ENCODE measurements at places on chromosomes 4 and X.
A peak's percentile ranks its signal among the peaks of the same experiment; 100 is the strongest.

DNA sequence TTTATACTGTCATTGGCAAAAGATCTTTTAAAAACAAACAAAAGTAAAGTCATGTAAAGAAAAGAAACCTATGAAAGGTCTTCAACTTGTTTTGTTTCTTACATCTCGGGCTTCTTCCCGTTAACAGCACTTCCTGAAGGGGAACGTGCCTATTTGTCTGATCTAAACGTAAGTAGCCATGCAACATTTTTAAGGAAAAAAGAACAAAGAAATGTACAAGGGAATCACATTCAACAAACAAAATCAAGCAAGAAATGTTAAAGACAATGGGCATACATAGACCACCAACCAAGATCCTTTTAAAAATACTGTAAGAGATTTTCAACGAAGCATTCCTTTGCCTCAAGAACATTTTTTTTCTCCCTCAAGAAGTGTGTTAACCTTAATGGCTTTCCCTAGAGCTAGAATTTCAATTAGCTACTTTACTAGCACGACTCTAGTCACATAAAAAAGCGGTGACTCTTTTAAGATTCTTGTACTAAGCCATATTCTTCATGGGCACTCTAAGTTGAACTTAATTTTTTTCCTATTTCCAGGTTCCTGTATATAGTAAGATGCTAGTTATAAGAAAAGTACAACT lies 112.0 kb upstream of the TTC29 start:
- no peak for DNase-seq

DNA sequence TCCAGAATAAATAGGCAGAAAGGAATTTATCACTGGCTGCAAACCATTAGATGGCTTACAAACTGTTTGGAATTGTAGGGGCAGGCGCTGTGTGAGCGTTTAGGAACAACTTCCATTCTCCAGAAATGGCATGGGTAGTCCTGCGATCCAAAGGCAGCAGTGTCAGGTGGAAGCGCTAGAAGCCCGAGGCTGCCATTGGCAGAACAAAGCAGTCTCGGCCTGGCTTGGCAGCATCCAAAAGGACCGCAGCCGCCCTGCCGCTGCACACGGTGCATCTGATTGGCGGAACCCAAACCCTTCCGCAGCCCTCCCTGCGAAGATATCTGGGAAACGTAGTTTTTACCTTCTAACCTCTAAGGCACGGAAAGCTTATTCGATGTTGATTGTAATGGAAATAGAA lies 23.6 kb upstream of the YTHDC1 start:
- DNase-seq: peak; percentile 91

DNA sequence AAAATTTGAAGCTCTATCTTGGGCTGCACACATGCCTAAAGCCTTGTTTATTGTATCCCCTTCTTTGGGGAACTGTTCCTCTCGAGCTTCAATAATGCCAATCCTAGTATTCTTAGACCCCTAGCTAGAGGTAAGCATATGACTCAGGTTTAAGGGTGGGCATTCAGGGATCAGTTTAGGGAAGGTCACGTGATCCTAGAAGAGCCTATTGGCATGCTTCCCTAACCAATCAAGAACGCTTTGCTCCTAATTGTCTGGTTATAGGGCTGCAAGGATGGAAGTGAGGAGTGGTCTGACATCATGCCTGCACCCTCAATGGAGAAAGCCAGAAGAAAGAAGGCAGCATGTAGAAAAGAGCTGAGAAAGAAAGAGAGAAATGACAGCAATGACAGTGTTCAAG lies 46.9 kb downstream of the TLR10 start:
- no peak for DNase-seq

- DNase-seq: no peak
These were observed 603.7 kb downstream of the GRXCR1 start for GRCh38 chr4:43496188-43496587.

DNA sequence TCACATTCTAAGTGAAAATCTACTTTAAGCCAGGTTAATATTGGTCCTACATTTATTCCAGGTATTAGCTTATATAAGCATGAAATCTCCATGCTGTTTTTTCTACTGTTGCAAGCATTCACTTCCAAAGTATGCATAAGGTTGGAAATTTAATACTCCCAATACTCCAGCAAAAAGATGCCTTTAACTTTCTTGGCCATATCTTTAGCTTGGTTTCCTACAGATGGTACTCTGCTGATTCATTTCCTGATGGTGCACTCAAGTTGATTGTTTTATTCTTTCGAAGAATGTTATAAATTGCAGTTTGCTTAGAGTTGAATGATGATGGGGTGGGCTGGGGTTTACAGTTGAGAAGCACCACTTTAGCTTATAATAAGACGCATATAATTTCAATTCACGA lies 330.2 kb downstream of the PTTG2 start:
- DNase-seq: no peak

GRCh38 chrX:39528161-39528916 lies 569.4 kb downstream of the BCOR start:
- DNase-seq: peak; percentile 6

- DNase-seq: no peak
These were observed 163.3 kb upstream of the USP38 start for GRCh38 chr4:143021384-143021783.

GRCh38 chrX:44903107-44903506 lies 30.1 kb downstream of the KDM6A start:
- DNase-seq: no peak

- no peak for DNase-seq
These were observed 132.9 kb upstream of the KLF8 start for GRCh38 chrX:56099271-56099670.

- DNase-seq: no peak
These were observed 42.4 kb upstream of the NOCT start for GRCh38 chr4:138972956-138973801.

- peak; percentile 2 for DNase-seq
These were observed 408.2 kb downstream of the SMARCA1 start for GRCh38 chrX:129115104-129115503.

DNA sequence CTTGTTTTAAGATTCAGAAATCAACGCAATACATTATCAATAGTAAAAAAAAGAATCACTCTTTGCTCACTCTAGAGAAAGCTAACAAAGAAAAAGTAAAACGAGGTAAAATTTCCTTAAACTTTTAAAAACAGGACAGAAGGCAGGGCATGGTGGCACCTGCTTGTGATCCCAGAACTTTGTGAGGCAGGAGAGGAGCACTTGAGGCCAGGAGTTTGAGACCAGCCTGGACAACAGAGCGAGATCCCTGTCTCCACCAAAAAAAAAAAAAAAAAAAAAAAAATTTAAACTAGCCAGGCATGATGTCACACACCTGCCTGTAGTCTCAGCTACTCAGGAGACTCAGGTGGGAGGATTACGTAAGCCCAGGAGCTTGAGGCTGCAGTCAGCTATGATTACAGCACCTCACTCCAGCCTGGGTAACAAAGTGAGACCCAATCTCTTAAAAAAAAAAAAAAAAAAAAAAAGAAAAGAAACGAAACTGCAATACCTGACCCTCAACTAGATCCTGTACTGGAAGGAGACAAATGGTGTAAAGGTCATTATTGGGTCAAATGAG lies 3.5 kb downstream of the CCNI start:
- peak; percentile 67 for DNase-seq

DNA sequence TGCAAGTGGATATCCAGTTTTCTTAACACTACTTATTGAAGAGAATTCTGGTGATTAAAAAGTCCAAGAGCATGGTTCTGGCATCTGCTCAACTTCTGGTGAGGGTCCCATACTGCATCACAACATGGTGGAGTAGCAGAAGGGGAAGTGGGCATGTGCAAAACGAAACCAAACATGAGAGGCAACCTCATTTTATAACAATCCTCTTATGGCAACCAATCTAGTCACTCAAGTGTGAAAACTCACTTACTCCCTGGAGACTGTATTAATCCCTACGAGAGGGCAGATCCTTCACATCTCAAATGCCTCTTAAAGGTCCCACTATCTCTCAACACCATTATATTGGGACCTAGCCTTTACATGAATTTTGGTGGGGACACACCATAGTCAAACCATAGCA lies 55.4 kb upstream of the TRO start:
- DNase-seq: no peak

DNA sequence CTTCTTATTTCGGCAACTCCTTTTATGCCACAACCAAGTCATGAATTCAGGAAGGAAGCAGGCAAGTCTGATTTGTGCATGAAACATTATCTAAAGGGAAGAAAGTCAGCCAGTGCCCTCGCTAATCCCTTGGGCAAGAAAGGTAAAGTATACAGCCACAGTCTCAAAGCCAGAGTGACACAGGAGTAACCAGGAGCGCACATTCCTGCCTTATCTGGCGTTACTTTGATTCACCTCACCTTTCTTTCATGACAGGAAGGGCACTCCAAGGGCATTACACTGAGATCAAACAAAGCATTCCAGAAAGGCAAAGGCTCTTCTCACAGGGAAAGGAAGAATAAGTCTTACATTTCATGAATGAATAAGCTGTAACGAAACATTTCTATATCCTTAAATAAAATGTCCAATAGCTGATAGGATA lies 38.8 kb downstream of the FAT1 start:
- no peak for DNase-seq

DNA sequence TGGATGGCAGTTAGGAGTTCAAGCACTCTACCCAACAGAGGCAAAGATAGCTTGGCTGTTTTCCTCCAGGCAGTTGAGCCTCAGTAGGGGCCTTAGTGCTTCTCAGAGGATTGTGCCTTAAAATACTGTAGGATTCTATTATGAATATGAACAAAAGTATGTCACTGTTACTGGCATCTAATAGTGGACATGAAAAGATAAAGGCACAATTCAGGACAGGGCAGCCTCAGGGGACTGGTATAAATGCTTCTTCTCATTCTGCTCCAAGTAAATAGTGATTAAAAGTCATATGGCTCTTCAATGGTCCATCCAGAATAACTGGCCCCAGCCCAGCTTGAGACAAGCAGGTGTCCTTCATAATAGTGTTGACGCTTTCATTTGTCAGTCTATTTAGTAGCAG lies 17.7 kb downstream of the COL4A6 start:
- DNase-seq: no peak

- DNase-seq: no peak
These were observed 39.8 kb downstream of the SPCS3 start for GRCh38 chr4:176359590-176359989.

GRCh38 chrX:2582667-2583066 lies 81.9 kb upstream of the DHRSX start:
- no peak for DNase-seq

GRCh38 chrX:150352581-150352980 lies 10.5 kb upstream of the MAMLD1 start:
- DNase-seq: no peak

- DNase-seq: no peak
These were observed 239.7 kb upstream of the FAM241A start for GRCh38 chr4:111905511-111905910.

GRCh38 chr4:182842759-182843390 lies 74.3 kb downstream of the DCTD start:
- no peak for DNase-seq

GRCh38 chr4:98688411-98689290 lies 30.2 kb upstream of the TSPAN5 start:
- DNase-seq: no peak

GRCh38 chr4:176834531-176834930 lies 41.8 kb upstream of the VEGFC start:
- no peak for DNase-seq

DNA sequence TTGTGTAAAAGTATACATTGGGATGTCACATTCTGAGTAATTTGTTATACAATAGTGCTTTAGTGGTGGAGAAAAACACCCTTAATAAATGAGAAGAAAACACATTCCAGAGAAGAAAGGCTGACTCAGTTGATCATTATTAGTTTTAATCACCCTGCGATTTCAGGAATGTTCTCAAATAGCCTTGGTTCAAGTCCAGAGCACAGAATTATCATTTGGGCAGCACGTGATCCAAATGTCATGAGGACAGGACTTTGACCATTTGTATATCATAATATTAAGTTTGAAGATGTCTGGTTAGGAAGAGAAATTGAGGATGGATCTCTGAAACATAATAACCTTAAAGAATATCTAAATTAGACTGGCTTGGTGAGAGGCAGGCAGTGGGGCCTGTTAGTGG lies 1434.3 kb upstream of the TENM3 start:
- DNase-seq: no peak

DNA sequence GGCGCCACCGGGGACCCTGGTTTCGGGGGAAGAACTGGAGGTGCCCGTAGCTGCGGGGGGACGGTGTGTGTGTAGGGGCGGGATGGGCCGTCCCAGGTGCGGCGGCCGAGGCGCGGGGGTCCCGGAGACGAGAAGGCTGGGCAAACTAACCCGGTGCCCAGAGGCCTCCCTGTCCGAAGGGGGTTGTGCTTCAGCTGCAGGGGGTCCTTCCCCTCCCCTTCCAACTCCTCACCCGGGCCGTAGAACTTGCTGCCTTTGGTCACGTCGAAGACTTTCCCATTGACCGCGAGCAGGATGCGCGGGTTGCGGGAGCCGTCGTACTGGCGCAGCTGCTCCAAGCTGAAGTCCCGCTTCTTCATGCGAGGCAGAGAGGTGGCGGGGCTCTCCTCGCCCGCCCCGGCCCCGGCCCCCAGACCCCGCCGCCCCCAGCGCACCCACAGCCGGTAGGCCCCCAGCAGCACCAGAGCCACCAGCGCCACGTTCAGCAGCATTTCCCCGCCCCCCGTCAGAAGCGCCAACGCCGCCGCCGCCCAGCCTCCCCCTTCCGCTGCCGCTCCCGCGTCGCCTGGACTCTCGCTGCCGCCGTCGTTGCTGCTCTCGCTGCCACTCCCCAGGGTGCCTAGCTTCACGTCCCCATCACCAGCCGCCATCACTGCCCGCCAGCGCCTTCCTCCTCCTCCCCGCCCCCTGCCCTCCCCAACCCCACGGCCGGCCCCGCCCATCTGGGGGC lies at the start of gene PGRMC2:
Gene PGRMC2 (minus strand): TSS at position 673 of the 730 bp plus-strand sequence. CDS start 23 bp downstream, at position 650.
- DNase-seq: peak; percentile 33

GRCh38 chr4:156954587-156954986 lies 17.0 kb downstream of the PDGFC start:
- no peak for DNase-seq

DNA sequence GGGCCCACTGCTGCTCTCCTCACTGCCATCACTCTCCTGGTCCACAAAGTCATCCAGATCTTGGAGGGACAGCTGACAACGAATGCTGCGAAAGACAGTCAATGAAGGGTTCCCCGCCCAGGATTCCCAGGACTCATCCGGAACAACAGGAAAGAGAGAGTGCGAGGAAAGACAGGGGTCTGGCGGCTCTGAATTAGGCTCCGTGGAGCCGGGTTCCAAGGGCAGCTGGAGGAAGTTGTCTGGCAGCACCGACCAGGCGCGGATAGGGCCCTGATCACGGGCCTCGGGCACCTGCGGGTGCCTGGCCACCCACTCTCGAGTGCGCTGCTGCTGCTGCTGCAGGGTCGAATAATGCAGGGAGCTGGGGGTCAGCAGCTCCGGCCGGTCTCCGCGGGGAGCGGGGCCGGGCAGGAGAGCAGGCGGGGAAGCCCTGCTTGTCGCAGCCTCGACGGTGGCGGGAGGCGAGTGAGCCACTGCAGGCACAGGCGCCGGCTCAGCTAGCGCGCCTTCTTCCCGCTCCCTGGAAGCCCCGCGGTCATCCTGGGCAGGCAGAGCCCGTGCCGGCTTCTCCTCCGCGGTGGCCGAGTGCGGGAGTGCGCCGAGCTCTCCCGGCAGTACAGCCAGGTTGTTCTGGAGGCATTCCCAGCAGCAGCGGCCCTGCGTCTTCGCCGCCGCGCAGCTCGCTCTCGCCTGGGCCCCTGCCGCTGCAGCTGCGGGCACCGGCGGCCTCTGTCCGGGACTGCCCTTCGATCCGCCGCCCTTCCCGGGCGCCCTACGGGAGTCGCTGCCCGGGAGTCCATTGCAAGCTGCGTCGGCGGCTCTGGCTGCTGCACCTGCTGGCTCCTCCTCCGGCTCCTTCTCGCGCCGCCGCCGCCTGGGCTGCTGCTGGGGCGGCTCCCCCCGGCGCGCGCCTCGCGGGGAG lies 1.1 kb downstream of the SOWAHB start:
- peak; percentile 14 for DNase-seq
